ENCODE measurements at places on chromosomes 16 and 17.

DNA sequence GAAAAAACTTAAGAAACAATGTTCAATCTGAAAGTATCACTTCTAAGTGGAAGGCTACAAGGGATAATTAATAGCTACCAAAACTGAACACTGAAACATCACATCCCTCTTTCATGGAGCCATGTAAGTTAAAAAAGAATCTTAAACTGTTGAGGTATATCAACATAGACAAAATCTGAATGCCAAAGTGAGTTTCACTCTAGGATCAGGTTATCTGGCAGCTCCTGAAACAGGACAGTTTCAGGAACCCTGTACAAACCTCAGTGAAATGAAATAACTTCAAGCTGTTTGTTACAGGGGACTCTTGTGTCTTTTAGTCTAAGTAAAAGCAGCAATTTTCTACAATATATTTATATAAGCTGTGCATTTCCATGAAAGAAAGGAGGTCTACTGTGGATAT lies 73.2 kb downstream of the KANSL1 start:
- no peak for DNase-seq

GRCh38 chr16:32116080-32116479 lies 137.0 kb upstream of the TP53TG3D start:
- DNase-seq = no peak

DNA sequence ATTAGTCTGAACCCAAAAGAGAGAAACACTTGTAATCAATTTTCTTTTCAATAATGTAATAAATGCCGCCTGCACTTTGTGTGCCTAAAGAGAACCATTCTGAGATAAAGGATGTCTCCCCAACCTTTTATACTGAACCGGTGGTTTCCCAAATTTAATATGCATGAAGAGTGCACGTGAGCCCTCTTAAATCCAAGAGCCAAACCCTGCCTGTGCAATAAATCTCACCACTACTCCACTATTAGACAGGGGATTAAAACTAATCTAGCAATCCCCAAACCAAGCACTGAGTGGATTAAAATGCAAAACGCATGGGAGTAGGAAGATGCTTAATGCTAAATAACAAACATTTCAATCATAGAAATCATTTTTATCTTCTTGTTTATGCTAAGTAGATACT lies 351.0 kb upstream of the PSMD7 start:
- no peak for DNase-seq

GRCh38 chr17:61467416-61468262 lies 15.4 kb downstream of the TBX4 start:
- peak; percentile 36 for DNase-seq

DNA sequence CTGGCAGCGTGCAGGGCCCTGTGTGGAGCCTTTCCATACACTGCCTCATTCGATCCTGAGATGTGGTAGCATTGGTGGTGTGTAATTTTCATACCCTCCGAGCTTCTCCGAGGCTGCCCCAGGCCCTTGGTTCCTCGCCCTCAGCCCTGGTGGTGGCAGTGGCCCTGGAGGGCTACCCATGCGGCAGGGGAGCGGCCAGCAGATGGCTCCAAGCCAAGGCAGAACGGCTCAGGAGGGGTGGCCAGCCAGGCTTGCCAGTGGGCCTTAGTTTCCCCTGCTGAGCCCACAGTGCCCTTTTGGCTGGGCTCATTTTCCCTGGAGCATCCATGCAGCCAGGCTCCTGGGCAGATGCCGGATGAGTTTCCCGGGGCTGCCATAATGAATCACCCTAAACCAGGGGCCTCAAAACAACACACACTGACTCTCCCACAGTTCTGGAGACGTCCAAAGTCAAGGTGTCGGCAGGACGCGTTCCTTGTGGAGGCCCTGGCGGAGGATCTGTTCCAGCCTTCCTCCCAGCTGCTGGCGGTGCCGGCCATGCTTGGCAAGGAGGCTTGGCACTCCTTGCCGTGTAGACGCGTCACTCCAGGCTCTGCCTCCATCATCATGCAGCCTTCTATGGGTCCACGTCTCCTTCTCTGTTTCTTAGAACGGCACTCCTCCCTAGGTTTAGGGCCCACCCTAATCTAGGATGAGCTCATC lies 158.8 kb upstream of the GSE1 start:
- no peak for DNase-seq

GRCh38 chr16:54936201-54936978 lies 5.7 kb downstream of the IRX5 start:
- peak; percentile 73 for DNase-seq

- DNase-seq = no peak
These were observed 1.3 kb upstream of the CLEC19A start for GRCh38 chr16:19284207-19284606.

DNA sequence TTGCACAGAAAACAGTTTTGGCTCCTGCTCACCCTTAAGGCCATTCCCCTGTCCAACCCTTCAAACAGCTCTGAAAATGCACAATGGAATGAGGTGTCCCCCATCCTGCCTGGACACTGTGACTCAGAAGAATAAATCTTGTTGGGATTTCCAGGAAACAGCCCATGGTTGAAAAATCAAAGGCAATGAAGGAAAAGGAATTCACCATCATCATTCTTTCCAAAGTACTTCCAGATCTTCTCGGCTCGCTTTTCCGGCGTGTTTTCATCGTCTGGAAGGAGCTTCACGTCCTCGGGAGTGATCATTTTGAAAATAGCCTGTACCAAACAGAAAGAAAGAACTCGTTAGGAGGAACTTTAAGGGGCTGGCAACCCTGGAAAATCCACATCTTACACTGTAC lies 4.3 kb downstream of the RCVRN start:
- peak; percentile 93 for DNase-seq

DNA sequence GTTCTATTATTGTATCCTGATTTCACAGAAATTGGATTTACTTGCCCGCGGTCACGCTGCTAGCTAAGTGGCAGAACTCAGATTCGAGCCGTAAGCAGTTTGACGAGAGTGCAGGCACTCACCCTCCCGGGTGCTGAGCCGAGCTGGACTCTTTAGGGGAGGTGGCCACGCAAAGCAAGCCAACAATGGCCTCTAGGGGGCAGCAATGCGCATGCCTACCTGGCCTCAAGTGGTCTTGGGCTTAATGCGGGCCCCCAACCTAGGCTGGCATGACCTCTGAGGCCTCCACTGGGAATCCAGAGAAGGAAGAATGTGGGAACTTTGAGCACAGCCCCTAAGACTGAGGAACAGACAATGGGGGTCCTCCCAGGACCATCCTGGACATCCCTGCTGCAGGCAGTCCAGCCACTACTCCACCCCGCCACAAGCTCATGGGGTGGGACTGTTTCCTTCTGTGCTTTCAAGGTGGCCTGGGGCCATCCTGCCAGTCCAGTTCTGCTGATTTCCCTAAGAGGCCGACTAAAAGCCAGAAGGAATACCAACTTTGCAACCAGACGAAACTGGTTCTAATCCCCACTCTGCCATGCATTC lies 276.5 kb downstream of the XYLT1 start:
- DNase-seq = peak; percentile 35

Data from fibroblast of skin of right biceps (primary cell).